ENCODE measurements at places on chromosomes 7 and 10.

GRCh38 chr10:120941501-120941900 lies 90.3 kb downstream of the WDR11 start:
- DNase-seq: no peak

DNA sequence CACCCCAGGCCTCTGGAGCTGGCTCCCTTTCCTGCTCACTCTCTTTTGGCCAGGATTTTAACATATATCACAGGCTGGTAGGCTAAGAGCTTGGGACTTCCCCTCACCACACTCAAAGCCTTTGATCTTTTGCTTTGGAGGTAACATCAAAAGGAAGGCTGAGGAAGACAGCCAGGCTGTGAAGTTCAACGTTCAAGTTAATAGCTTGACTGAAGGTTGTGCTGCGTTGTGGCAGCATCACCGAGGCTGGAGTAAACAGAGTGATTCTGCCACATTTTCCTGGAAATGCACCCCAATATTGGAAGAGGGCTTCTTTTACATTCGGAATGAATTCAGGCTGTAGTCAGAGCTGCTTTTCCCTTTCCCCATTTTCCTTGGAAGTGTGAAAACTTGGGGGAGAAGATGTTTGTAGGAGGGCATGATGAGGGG lies 57.3 kb downstream of the TCF7L2 start:
- peak; percentile 10 for DNase-seq

GRCh38 chr7:135774284-135774683 lies 25.7 kb upstream of the FAM180A start:
- no peak for DNase-seq

DNA sequence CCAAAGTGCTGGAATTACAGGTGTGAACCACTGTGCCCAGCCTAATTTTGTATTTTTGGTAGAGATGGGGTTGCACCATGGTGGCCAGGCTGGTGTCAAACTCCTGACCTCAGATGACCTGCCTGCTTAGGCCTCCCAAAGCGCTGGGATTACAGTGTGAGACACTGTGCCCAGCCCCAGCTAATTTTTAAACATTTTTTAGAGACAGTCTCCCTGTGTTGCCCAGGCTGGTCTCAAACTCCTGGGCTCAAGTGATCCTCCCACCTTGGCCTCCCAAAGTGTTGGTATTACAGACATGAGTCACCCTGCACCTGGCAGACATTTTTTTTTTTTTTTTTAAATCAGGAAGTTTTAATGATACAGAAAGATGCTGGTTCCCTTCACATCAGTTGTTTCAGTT lies 15.5 kb downstream of the DENND10 start:
- no peak for DNase-seq

- no peak for DNase-seq
Measured at GRCh38 chr7:37448011-37448635, 541 bp downstream of the ELMO1 start.

- no peak for DNase-seq
Measured at GRCh38 chr10:68153473-68154210, 44.4 kb downstream of the MYPN start.

DNA sequence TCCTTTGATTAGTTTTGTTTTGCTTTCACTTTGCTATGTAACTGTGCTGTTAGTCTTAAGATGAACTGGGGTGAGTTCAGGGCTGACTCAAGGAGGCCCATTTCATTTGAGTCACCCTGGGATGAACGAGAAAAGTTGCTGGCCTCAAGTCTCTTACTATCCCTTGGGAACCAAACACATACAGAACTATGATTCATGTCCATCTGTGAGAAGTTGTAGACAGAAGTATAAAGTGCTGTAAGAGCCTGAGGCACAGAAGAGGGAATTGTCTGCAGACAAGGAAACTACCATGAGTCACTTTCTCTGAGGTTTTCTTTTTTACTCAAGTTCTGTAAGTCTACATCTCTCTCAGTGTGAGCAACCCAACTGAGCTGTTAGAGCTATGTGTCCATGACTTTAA lies 179.8 kb upstream of the CSTF2T start:
- DNase-seq: no peak

DNA sequence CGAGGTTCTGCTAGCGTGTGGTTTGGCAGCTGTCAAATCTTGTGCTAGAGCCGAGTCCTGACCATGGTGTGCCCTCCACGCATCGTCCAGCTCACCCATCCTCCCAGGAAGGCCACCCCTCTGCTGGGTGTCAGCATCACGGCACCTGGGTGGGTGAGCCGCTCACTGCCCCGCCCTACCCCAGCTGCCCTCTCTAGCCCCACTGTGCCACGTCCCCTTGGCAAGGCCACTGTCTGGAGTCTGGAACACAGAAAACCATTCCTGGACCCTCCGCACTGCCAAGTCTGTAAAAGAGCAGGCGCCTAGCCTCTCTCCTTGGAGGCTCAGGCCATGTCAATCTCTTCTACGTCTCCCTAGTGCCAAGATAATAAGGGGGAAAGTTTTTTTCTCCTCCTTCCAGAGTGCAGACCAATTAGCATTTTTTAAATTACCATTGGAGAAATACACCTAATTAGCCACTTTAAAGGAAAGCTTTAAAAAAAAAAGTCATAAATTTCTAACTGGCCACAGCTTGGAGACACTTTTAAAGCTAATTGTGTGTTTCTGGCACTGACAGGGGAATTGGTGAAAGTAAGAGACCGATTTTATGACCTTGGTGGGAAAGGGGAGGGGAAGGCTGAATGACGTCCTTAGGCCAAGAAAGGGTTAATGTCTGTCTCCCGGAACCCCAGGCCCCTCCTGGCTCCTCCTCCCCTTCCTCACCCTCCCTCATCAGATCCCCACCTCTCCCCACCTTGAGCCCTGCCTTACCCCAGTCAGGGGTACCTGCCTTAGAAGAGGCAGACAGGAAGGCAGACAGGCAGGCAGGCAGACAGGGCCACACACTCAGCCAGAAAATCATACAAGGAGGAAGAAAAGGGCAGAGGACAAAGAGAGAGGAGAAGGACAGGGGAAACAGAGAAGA lies 151.2 kb downstream of the PLXNA4 start:
- DNase-seq: no peak

DNA sequence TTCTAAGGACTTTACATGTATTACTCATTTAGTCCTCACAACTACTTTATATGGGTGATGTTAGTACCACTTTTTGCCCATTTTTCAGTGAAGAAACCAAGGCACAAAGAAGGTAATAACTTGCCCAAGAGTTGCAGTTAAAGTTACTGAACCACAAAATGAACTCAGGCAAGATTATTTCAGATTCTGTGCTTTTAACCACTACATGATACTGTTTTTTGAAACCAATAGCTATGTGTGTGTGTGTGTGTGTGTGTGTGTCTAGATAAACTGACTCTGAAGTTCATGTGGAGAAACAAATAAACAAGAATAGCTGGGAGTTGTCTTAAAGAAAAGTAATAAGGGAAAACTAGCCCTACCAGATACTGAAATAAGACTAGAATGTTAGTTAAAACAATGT lies 60.8 kb upstream of the OIT3 start:
- DNase-seq: no peak

DNA sequence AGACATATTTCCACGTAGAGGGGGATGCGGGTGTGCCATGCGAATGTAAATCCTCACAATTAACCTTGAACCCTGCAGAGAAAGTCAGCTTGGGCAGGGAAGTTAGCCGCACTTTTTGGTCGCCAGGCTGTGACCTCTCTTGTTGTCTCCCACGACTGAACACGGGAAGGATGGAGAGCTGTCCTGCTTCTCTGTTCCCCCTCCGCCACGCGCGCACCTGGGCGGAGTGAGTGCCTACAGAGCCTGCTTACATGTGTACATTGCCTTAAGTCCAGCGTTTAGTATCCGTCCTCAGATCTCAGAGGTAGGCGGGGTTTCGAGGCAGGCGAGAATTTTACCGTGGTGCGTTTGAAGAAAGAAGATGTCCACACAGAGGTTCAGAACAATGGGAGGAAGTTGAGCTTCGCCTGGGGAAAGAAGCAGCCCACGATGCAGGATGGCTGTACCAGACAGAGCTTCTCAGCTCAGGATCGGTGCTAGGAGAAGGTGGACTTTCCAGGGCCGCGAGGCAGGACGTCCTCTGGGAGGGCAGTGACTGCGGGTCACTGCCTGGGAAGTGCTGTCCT lies 482 bp upstream of the ERCC6 start:
- no peak for DNase-seq

- DNase-seq: no peak
Measured at GRCh38 chr10:49458869-49459268, 63.0 kb upstream of the DRGX start.

DNA sequence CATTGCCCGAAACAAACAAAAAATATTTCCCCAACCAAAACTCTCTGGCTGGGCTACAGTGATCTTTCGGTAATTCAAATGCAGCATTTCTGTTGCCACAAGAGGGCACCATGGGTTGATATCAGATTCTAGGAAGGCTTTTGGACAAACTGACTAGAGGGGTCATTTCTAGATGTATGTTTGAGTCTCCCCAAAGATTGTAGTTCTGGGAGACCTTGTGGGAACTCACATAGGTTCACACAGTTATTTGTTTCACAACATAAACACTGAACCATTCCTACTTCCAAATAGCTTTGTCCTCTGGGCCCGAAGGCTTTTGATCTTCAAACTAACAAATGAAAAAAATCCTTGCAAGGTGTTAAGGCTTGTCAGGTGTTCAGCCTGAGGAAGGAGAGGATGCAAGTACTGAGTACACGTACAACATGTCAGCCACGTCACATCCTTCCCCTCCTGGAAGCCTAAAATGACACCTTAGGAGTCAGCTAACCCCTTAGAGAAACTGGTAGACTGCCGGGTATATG lies 37.0 kb upstream of the IL15RA start:
- peak; percentile 46 for DNase-seq

DNA sequence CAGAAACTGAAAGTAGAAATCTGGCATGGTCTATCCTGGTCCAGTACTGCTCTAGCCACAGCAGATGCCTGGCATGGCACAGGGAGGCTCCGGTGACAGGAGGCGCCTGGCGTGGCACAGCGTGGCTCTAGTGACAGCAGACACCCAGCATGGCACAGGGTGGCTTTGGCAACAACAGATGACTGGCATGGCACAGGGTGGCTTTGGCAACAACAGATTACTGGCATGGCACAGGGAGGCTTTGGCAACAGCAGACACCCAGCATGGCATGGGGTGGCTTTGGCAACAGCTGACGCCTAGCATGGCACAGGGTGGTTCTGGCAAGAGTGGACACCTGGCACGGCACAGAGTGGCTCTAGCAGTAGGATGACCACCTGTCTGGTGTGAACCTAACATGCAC lies 480.5 kb upstream of the FOXK1 start:
- no peak for DNase-seq

GRCh38 chr7:99373091-99374066 lies 1.2 kb upstream of the ARPC1B start:
- no peak for DNase-seq

- no peak for DNase-seq
Measured at GRCh38 chr10:1594372-1595241, 142.7 kb downstream of the ADARB2 start.

DNA sequence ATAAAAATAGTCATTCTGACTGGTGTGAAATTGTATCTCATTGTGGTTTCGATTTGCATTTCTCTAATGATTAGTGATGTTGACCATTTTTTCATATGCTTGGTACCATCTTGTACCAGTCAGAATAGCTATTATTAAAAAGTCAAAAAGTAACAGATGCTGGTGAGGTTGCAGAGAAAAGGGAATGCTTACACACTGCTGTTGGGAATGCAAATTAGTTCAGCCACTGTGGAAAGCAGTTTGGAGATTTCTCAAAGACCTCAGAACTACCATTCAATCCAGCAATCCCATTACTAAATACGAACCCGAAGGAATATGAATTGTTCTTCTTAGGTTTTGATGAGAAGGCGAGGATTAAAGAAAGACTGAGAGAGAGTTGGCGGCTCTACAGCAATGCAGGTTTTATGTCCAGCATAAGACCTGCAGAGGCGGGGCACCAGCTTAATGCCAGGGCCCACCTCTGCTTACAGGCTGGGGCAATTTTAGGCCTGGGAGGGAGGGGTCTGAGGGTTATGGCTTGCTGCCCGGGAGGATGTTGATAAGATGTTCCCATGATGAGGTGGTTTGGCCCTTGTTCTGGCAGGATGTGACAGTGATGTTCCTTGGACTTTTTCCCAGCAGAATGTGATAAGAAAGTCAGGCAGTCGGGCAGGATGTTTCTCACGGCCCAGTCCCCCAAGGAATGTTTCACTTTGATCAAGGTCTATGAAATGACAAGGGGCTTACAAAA lies 74.4 kb downstream of the MEST start:
- no peak for DNase-seq

- DNase-seq: no peak
Measured at GRCh38 chr10:27660268-27660667, 85.4 kb downstream of the MKX start.

DNA sequence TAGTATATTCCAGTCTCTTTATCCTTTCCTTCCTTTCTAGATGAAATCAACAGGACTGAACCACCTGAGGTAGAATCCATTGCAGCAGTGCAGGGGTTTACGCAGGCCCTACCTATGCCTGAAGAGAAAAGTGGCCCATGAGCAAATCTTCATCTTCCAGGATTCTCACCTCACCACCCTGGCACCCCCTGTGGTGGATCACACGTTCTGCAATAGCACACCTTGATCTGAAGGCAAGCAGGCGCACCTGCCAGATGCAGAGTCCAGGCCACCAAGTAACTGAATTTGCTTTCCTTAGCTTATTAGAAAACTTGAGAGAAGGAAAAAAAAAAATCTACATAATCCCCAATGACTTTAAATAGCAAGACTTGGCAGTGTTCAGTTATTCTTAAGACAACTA lies 121.4 kb downstream of the PIP4K2A start:
- DNase-seq: no peak

DNA sequence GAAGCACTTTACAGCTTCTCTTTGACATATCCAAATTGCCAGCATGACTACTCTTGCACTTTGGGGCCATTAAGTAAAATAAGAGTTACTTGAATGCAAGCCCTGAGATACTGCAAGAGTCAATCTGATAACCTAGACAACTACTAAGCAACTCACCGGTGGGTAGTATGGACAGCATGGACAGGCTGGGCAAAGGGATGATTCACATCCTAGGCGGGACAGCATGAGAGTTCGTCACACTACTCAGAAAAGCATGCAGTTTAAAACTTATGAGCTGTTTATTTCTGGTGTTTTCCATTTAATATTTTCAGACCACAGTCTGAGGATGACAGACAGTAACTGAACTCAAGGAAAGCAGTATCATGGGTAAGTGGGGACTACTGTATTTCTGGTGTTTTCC lies 84.0 kb downstream of the ORC5 start:
- DNase-seq: no peak

- no peak for DNase-seq
Measured at GRCh38 chr7:69162931-69163670, 435.2 kb upstream of the AUTS2 start.

DNA sequence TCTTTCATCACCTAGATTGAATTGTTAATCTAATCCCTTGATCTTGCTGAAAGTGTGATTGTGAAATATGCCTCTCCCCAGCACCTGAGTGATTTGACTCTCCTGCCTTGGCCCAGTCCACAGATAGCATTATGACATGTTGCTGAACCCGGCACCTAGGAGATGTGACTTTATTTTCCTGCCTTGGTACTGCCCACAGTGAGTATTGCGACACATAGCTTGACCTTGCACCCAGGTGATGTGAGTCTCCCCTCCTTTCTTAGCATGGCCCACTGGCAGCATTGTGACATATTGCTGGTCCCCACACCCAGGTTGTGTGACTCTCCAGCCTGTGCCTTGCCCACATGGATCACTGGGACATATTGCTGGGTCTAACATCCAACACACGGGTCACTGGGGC lies 32.5 kb upstream of the ZNF107 start:
- no peak for DNase-seq

All from activated T-helper 2 cell treated with anti-CD3 and anti-CD28 coated beads, Interferon-gamma antibody, Interleukin-2, Interleukin-4, amounts not matched to agents 10 μg/mL and 5 μg/mL and 100 μg/mL, durations not matched to agents 14 hours and 24 hours and 36 hours (primary cell).